ENCODE measurements at places on chromosomes 12 and 14.

DNA sequence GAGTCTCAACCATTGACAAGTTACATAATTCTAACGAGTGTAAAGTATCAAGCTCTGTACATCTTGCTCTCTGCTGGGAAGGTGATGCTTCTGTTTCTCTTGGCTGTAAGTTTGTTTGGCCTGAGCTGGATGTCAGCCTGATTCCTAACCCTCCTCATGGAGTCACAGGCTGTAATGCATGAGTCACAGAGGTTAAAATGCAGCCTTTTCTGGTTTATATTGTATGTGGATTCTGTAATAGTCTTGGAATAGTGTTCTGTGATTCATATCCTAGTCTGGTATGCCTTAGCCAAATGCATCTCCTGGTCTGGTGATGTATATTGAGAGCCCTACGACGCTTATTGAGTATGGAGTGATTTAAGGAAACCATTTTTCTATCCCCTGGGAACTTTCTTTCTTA is 104.5 kb upstream of the FRMD6 start:
- no peak for DNase-seq

- DNase-seq = no peak
Measured at GRCh38 chr12:84874825-84875139, 37.8 kb downstream of the SLC6A15 start.

- DNase-seq = no peak
Measured at GRCh38 chr12:101582937-101583336, 11.8 kb upstream of the MYBPC1 start.

DNA sequence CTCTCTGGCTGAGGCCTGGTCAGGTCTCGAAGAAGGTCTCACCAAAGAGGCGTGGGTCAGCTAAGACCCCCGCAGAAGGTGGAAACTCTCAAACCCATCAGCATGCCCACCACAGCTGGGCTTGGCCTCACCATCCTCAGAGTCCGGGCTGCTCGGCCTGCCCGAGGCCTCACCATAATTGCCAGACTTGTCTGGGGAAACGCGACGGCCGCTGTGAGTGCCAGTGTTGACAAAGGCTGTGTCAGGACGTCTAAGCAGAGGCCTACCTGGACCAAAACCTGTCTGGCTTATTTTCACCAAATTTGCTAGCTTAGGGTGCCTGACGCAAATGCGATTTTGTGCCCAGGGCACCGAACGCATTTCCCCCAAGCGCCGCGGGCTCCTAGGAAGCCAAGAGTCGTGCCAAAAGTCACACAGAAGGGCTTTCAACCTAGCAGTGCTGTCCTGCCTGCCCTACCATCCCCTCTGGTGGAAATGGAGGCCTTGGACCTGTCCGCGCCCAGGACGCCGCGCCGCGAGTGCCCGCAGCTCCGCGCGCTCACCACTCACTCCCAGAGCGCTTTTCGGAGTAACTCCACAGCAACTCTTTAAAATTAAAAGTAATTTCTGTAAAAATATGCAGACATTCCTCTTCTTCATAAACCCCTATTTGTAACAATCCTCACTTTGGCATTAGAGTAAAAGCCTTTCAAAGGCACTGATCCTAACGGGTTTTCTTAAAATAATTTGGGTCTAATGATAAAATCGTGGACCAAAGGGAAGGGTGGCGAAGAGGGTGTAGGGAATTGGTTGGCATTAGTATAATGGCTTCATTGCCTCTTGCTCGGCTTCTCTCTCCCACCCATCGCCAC is 1.2 kb upstream of the ALX1 start:
- DNase-seq = no peak

GRCh38 chr12:29581631-29582030 is 84.1 kb upstream of the OVCH1 start:
- DNase-seq = no peak

GRCh38 chr14:69696633-69697557 is 70.0 kb upstream of the SRSF5 start:
- peak; percentile 80 for DNase-seq

- no peak for DNase-seq
Measured at GRCh38 chr12:86950444-86950843, 694.3 kb upstream of the MGAT4C start.

DNA sequence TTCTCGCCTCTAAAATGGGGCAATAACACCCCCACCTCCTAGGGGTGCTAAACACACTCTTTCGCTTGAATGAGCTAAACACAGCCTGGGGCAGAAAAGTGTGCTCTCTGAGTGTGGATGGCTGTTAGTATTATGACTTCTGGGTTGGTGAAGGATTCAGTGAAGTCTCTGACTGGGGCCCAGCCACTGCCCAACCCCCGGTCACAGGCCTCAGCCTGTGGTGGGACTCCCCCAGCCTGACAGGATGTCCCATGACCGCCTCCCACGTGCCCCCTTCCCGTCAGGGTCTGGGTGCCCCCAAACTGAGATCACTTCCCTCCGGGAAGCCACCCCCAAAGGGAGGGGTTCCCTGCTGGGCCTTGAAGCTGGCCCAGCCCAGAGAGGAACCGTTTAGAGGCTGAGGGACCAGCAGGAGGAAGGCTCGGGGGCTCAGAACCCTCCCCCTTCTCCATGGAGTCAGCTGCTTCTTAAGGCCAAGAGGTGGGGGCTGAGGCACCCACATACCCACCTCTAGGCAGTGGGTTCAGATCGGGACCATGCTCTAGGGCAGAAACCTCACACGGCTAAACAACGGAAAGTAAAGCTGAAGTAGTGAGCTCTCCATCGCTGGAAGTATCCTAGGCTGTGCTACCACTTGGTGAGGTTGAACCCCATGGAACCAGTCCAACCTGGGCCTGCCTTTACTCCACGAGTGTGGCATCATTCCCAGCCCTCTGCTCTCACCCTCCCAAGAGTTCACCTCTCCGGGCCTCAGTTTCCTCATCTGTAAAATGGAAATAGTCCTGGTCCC is 13.8 kb downstream of the DTX1 start:
- no peak for DNase-seq

DNA sequence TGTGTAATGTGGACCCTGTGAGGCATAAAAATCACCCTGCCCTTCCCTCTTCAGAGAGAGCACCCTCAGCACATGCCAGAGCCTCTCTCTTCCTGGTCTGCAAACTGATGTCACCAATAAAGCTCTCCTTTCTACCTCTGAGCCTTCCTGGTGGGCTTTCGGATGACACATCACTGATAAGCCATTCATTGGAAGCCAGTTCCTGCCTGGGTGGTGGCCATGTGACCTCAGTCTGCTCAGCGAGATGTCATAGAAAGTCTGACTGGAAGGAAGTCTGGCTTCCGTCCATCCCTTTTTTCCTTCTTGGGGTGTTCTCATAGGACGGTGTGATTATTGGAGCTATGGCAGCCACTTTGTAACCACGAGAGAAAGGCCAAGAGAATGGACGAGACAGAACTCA is 95.7 kb downstream of the PIWIL1 start:
- no peak for DNase-seq

- DNase-seq = no peak
Measured at GRCh38 chr12:21941506-21942376, 515 bp upstream of the ABCC9 start.

- no peak for DNase-seq
Measured at GRCh38 chr14:66066981-66067776, 419.0 kb upstream of the CCDC196 start.

DNA sequence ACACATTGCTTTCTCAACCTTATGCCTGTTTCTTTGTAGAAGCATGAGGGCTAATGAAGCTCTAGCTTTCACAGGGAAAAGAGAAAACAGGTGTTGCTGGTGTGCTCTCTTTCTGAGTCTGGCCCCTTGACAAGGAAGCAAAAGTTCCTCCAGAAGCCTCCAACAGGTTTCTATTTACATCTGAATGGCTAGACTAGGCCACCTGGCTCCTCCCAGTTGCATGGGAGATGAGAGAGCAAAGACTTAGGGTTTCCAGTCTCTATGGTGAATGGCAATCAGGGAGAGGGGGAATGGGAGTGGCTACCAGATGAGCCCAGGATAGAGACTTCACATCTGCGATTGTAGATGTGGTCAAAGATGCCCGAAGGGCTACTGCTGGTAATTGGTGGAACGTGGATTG is 138.1 kb upstream of the PLXNC1 start:
- no peak for DNase-seq

- DNase-seq = no peak
Measured at GRCh38 chr12:26948309-26948708, 10.0 kb downstream of the FGFR1OP2 start.

GRCh38 chr14:75829316-75829715 is 152.5 kb downstream of the TGFB3 start:
- DNase-seq = no peak

DNA sequence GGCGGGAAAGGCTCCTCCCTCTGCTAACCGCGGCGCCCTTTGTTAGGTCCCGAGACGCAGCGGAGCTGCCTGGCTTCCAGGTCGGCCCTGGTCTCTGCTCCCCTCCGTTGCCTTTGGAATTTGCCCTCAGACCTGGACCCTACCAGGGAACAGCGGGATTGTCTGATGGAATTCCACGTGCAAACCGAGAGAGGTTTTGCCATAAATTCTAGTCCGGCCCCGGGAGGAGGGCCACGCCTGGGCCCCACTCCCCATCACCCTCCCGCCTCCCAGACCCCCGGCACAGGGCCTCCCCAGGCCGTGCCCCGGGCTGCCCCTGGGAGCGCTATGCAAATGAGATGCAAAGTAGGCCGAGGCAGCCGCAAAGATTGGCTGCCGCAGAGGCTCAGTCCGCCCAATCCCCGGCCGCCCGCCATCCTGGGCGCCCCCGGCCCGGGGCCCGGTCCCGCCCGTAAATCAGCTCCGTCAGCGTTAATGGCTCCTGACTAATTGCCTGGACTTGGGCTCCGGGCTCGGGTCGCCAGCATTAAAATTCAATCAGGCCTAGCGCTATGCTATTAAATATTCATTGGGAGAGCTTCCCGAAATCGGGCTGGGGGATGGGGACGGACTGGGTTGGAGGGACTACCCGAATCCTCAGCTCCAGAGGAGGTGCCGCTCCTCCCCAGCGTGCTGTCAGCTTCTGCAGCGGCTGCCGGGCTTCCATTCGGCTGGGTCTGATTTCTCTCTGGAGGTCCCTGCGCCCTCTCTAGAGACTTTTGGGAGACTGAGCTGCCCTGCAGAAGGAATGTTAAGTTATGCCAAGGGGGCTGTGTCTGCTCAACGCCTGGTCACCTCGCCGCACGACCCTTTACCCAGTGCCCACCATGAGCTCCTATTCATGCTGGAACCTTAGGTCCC is 15.7 kb upstream of the FIGNL2 start:
- no peak for DNase-seq

DNA sequence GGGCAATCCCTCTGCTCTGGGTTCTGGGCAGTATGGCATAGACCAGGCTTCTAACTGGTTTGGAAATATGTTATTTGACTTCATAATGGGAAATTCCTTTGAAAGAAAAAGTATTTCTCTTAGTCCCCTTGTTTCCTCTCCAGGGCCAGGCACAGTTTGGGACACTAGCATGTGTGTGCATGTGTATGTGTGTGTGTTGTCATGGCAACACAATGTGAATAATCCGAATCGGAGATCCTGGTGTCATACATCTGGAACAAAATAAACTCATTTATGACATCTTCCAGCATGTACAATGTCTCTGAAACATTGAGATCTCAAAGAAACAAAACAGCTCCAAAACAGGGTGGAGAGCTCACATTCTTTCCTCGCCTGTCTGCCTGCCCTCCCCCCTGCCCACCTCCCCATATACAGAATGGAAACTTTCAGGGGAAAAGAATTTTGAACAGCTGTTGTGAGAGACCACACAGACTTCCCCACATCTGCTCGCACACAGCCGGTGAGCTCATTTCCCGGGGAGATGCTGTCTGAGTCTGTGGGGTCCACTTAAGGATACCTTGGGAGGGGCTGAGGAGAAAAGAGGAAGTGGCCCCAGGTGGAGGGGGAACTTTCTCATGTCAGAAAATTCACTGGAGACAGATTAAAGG is 55.5 kb upstream of the PARP11 start:
- DNase-seq = no peak

DNA sequence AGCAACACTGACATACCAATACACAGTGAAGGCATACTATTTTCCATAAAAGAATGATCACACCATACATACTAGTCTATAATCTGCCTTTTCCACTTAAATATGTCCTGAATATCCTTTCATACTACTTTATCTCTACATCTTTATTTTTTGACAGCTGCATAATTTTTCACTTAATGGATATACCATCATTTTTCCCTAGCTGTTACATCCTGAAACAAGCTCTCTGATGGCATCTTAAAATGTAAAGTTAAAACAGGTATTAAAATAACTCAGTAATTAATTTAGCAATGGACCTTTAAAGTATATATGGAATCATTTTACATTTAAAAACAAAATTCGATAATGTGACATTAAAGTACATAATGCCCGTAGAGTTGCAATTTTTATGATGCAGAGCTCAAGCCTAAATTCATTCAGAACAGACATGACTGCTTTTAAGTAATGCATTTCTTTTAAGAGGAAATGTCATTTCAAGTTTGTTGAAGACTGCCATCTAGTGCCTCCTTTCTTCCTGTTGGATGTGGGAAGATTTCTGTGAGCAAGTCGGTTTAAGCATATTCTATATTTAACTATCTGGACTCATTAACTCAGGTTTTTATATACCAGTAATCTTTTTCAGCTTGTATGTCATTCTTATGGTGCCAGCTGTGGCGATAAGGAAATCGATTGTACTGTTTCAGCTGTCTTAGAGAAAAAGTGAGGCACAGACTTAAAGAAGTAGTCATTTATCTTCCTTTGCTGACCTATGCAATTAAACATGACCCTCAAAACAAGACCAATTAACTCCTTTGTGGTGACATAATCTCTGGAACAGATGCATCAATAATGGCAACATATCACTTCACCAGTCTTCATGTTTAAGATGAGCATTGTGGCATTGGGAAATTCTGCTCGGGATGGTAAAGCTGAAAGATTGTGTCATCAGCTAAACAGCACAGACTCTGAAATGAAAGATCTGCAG is 20.3 kb downstream of the PRICKLE1 start:
- no peak for DNase-seq

DNA sequence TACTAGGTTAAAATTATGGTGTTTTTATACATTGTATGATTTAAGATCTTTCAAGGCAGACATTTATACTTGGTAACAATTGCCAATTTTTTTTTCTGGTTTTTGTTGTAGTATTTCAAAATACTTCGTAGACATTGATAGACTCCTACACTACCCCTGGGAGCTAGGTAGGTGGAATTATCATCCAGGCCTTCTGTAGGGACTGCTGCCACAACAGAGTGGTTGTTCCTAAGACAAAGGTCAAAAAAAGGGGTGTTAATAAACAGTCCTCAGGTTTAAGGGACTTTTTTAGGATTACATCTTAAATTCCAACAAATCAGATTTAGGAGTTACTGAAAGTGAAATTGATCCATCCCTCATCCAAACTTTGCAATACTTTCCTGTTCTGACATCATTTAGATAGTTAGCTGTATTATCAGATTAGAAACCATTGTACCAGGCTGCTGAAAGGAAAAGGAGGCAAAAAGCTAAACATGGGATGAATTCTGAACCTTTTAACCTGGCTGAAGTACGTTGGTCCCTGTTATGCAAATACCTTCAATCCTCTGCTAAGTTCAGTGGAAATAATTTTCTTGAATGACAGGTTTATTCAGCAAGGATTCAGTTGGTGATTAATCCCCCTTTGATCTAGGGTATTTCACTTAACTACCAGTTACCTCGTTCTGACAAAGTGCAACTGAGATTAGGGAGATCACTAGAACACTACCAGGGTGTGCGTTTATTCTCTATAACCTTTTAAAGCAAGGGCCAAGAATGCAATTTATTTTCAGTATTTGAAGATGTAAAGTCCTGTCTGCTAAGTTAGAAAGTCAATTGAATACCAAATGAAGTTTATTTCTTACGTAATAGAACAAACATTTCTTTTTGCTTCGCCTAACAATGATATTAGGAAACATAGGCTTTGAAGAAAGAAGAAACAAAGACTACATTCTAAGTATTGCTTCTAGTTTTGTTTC is 23.2 kb downstream of the AP5M1 start:
- no peak for DNase-seq

GRCh38 chr14:56555921-56556570 is 23.6 kb upstream of the TMEM260 start:
- DNase-seq = peak; percentile 26

Measured in CD4-positive, CD25-positive, alpha-beta regulatory T cell (primary cell).